ENCODE measurements at places on chromosomes 12 and 14.

DNA sequence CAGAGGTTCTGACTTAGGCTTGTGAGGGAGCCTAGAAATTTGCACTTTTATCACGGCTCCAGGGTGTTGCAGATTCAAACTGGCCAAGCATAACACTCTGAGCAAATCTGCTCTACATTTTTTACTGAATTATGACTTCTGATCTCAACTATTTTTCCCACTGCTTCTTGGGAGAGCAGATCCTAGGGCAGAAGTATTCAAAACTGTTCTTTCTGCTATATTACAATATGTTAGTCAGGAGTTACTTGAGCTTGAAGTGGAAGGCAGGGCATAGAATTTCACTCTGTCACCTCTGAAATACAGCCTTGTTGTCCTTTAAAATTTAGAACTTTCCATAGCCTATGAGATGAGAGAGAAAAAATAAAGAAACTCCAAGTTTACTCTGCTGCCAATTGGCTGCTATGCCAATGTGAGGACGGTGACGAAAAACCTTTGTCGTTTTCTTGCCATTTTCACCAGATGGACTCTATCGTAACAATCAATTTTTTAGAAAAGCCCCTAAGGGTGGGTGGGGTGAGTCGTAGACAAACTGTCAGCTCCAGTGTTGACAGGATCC is 16.4 kb upstream of the KERA start:
- DNase-seq, result no peak

DNA sequence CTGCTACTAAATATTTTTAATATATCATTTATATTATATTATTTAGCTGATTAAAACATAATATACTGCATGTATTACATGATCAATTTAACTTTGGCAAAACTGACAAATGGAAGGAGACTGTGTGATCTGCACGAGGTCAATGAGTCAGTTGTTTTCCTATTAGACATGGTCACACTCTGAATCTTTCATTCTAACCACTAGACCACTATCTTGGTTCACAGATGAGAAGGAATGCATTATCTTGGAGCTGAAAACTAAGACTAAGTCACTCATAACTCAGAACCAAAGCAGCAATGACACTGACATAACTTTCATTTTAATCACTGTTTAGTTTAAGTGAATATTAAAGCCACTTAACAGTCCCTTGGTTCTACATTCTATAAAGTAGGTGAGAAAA is 37.4 kb downstream of the GNPTAB start:
- no peak for DNase-seq

DNA sequence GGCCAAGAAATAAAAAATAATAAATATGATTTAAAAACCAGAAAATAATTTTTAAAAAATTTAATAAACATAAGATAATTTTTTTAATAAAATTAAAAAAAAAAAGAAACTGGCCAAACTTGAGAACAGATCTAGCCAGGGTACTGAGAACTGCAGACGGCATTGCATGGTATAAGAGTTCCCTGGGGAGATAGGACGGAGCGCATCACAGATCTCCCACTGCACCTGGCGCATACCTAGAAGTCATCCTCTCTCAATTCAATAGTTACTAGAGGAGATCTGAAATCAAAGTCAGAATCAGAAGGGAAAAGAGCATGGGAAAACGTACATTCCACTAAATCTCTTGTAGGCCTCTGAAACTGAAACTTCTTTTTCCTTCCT is 58.9 kb upstream of the BCL2L14 start:
- no peak for DNase-seq

DNA sequence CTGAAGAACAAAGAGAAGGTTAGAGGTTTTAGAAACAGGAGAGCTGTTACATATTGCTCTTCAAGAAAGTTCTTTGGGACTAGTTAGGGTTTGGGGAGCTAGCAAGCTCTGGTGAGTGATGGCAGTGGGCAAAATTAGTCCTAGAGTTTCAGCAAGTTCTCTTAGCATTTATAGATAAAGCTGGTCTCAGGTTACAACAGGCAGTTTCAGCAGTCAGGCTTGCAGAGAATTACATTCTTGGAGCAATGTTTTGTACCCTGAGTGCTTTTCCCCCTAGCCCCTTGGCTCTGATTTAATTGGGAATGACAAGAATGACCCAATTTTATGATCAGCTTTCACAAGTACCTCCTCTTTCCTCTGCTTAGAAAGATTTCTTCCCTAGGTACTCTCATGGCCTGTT is 21.4 kb upstream of the EID3 start:
- no peak for DNase-seq

DNA sequence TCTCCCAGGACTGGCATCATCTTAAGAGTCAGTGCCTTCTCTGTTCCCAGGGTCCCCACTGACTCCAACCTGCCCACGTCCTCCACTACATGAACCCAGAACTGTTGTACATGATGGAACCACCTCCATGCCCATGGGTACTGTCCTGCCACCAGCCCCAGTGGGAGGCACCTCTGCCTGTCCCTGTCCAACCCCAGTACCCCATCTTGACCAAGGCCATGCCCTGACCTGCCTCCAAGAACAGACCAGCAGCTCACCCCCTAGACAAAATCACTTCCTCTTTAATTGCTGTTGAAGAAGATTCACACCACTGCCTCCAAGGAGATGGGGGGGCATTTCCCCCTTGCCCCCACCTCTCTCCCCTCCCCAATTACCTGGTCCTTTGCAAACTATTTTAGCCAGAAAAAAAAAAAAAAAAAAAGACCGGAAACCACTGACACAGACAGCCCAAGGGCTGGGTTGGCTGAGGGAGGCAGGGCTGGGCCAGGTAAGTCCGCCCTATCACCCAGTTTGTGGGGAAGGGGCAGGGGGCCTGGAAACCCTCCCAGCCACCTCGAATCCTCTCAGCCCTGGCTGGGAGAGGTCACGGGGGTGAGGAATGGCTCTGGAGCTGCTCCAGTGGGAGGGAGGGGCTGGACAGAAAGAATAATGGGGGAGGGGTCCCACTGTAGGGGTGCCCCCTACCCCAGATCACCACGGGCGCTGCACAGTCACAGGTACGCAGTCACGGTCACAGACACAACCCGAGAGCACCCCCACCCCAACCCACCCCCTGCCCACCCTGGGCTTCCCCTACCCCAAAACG is 13.4 kb downstream of the AGAP2 start:
- no peak for DNase-seq

DNA sequence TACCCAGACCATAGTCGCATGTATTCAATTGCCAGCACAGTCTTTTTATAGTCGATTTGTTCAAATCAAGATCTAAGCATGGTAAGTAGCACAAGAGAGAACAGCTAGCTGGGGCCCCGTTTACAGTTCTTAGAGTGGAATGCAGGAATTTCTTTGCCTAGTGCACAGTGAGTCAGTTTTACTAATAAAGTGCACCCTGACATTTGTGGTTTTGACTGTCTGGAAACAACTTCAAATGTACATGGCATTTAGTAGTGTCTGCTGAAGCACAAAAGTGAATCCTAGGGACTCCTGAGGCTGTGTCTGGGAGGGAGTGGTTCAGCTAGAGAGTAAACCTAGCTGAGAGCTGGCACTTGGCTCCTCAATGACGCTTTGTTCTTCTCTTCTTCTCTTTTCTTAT is 64.9 kb downstream of the TMX1 start:
- peak; percentile 15 for DNase-seq

DNA sequence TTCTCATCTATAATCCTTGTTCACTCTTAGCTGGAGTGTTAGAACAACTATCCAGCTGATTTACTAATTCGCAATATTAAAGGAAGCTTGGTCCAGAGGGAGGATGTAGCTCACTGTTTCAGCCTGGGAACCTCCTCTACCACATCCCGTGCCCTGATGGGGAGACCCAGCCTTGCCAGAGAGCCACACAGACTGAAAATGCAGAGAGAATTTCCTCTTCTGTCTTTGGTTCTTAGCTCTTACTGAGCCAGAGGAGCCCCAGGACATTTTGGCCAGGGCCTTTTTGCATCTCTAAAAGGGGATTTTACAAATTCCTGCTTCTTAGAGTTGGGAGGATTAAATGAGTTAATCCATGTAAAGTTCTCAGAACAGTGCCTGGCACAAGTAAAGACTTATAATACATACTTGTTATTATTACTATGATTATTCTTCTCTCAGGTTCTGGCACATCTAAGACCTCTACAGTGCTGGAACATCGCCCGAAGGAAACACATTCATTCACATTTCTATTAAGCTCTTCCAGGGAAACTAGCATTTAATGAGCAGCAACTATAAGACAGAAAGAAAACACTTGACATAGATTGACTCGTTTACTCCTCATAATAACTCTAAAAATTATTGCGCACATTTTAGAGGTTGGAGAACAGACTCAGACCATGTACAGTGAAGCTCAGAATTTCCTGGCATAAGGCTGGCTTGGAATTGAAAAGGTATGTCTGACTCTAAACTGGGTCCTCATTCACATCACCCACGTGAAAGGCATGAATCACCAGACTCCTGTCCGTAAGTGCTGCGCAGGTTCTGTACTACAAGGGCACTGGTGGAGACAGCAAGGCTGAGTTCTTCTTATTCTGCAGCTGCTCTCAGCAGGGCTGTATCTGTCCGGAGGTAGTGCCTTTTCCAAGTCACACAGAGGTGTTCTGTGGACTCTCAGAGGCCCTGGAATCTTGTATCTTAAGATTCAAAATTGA is 27.8 kb upstream of the AEBP2 start:
- no peak for DNase-seq

GRCh38 chr14:93002851-93003298 is 79.9 kb downstream of the CHGA start:
- DNase-seq, result no peak

- DNase-seq, result no peak
These were observed 433.8 kb upstream of the DCN start for GRCh38 chr12:91616416-91616815.

GRCh38 chr12:76899522-76899921 is 20.7 kb upstream of the CSRP2 start:
- DNase-seq, result no peak

- no peak for DNase-seq
These were observed 41.1 kb downstream of the BRMS1L start for GRCh38 chr14:35867280-35867629.

DNA sequence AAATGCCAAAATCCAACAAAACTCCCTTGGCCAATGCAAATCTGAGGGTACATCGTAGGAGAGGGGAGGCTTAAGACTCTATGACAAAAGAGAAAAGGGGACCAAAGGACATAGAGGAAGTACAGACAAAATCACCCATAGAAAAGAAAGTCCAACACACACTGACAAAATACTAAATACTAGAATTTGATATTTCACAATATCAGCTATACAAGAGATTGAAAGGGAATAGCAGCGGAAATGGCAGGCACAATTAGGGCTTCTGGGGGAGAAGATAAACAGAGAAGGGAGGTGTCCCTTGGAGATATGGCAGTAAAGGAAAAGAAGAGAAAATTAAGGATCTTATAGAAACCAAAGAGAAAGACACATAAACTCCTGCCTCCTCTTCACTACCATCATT is 29.0 kb downstream of the ATP2B1 start:
- no peak for DNase-seq

DNA sequence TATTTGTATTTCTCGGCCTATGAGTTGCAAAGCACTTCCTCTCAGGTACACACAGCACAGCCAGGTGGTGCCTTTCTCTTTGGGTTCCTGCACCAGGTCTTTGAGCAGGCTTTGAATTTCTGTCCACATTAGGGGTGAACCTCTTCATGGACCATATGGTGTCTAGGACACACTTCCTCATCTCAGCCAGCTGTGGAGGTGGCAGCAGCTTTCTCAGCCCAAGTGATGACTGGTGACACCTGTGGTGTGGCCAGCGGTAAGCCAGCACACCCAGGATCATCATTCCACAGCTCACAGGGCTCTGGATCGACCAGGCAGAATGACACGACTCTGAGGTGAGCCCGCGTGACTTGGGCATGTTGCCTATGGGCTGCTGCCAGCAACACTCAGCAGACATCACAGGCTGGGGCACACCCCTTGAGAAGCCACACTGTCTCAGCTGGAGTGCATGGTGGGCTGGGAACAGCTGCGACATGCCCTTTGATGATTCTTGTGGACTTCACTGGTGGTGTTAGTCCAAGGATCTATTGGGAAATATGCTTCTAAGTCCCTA is 36.8 kb downstream of the SLC5A8 start:
- no peak for DNase-seq

GRCh38 chr14:58671024-58671423 is 33.3 kb downstream of the DACT1 start:
- DNase-seq, result no peak

GRCh38 chr14:87034680-87035079 is 958.3 kb downstream of the GALC start:
- DNase-seq, result no peak

DNA sequence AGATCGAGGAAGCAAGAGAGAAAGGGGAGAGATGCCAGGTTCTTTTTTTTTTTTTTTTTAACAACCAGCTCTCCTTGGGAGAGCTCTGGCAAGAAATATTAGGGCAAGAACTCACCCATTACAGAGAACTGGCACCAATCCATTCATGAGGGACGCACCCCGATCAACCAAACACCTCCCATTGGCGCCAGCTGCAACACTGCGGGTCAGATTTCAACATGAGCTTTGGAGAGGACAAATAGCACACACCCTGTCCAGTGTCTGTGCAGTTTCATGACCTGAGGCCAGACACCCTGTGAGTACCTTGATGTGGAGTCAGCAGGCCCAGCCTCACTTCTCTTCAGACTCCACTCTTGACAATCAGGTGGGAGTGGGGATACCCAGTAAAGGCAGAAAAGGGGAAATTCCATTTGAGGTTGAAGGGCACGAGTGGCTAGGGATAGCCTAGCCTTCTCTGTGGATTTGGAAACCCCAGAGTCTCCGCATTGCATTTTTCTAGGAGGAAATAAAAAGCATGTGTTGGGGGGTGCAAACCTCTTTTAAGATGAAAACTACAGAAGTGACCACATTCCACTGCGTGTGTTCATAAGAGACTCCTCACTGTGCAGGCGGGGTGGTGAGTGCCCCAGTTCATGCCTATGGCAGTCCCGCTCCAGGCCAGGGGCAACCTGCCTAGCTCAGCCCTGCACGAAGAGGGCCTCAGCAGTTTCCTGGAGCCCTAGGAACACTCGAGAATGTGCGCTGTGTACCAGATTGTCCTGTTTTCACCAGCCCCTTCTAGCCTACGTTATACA is 42.4 kb upstream of the GPATCH2L start:
- DNase-seq, result no peak
